ENCODE measurements at places on chromosomes 16 and 17.

DNA sequence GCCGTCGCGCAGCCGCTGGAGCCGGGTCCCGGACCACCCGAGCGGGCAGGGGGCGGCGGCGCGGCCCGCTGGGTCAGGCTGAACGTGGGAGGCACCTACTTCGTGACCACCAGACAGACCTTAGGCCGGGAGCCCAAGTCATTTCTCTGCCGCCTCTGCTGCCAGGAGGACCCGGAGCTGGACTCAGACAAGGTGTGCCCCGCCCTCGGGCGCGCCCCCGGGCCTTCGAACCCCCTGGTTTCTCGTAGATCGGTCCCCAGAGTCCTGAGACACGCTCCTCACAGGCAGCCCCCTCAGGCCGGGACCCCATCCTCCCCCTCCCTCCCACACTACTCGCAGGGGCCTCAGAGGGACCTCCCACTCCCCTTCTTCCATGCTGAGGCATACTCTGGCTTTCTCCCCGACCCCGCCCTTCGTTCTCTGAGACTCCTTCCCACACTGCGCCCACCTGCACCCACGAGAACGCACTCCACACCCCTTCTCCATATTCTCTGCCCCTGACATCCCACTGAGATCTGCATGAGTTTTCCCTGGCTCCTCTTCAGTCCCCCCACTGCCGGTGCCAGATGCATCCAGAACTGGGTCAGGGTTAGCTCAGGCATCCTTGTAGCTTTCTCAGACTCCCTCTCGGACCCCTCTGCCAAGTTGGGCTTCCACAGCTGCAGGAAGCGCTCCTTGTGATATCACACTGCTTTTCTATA lies 523 bp downstream of the KCTD2 start:
- peak; percentile 44 for DNase-seq

- DNase-seq: peak; percentile 49
Measured at GRCh38 chr16:88773812-88774291, 11.2 kb downstream of the PIEZO1 start.

- no peak for DNase-seq
Measured at GRCh38 chr17:49483599-49484509, 11.2 kb upstream of the NGFR start.

GRCh38 chr17:71656964-71657858 lies 463.6 kb upstream of the SOX9 start:
- DNase-seq: no peak

GRCh38 chr17:63423963-63424362 lies 22.1 kb downstream of the CYB561 start:
- DNase-seq: no peak

- no peak for DNase-seq
Measured at GRCh38 chr17:77492446-77493237, 351.9 kb downstream of the SEC14L1 start.

DNA sequence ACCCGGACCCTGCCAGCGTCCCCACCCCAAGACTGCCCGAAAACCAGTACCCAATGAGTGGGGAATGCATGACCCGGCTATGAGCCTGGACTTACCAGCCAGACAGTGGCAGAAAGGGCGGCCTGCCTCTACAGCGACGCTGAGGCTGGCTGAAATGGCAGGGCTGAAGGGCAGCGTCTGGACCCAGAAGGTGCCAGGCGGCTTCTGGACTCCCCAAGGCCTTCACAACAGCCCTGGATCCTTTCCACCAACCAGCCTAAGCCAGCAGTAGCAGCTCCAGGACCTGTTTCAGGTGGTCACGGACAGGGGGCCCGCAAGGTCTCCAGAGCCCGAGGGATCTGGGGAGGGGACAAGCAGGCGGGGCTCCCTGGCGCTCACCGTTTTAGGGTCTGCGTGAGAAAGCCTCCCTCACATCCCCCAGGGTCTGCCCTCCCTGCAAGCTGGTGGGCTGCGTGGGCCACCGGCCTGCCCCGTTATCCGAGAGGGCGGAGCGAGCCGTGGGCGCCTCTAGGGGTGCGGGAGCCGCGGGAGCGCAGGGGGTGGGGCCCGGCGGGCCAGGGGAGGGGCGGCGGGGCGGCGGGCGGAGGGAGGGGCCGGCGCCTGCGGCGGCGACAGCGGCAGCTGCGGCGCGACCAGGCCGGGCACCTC lies at the start of gene RIPOR1:
TSS of gene RIPOR1 (plus strand) at position 608 of the 648 bp plus-strand sequence. CDS start 9,618 bp downstream, outside the sequence.
- DNase-seq: peak; percentile 53

DNA sequence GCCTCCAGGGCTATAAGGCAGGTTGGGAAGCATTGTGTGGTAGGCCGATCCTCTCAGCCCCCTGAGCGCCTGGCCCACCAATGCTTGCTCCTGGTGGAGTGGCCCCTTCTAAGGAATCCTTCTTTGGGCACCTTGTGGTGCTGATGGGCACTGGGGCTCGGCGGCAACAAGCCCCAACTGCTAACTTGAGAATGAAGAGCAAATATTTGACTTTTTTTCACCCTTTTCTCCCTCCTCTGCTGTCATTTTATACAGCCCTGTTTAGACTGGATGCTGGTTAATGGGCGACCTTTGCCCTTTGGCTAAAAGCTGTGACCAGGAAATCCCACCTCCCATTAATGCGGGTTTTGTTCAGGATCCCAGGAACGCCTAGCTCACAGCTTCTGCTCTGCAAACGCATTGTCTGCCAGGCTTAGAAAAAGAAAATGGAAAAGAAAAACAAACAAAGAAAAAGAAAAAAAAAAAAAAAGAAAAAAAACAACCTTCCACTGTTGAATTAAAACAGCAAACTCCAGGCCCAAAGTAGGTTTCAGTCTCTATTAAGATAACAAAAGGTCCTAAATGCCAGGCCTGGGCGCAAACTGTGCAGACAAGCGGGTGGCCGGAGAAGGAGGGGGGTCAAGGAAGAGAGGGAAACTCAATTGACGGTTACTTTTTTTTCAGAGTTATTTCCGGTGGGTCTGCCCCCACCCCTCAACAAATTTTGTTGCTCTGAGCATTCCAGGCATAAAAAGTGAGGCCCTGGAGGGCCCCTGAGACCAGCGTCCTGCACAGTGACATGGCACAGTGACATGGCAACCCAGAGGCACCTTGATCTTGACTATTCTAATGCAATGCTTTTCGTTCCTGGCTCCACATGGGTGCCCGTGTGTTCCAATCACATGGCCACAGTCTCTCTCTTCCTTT lies 301.4 kb downstream of the MAF start:
- DNase-seq: no peak

- no peak for DNase-seq
Measured at GRCh38 chr16:82629441-82630027, 2.8 kb downstream of the CDH13 start.

DNA sequence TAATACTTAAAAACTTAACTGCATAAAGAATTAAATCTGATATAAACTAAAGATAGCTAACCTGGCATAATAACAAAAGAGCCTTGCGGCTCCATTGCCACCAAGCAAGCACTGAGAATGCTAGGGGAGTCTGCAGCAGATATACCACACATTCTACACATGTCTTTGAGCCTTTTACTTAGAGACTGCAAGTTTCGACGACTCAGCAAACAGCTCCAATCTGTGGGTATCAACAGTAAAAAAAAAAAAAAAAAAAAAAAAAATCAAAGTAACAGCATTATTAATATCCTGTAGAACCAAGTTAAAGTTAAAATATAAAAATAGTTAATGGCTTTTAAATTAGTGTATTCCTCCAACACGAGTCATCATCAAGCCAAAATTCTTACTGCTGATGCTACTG lies 27.8 kb upstream of the INTS2 start:
- no peak for DNase-seq

- DNase-seq: no peak
Measured at GRCh38 chr17:78897664-78898047, 5.3 kb downstream of the CEP295NL start.

DNA sequence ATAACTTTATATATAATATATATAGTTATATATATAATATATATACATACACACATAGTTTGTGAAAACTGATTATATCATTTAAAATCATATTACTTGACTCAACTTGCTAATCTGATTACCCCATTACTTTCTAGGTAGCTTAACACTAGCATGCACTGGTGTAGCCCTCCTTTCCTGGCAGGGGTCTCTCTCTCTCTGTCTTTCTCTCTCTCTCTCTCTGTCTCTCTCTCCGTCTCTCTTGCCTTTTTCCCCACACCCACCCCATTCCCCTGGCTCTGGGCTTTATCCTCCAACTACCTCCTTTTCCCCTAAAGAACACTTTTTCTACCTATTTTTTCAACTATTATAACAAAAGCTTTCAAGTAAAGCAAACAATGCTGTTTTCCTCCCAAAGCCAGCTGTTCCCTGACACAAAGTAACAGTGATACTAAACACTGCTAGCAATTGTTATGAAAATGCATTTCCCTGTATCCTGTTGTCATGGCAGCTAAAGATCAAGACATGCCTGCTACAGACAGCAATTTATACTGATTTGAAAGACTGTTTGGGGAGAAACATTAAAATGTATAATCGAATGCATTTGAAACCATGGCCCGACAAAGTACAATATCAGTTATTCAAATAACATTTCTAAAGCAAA lies 89.4 kb downstream of the CHD9NB start:
- DNase-seq: no peak

- no peak for DNase-seq
Measured at GRCh38 chr17:14214271-14214670, 22.4 kb downstream of the CDRT15 start.

DNA sequence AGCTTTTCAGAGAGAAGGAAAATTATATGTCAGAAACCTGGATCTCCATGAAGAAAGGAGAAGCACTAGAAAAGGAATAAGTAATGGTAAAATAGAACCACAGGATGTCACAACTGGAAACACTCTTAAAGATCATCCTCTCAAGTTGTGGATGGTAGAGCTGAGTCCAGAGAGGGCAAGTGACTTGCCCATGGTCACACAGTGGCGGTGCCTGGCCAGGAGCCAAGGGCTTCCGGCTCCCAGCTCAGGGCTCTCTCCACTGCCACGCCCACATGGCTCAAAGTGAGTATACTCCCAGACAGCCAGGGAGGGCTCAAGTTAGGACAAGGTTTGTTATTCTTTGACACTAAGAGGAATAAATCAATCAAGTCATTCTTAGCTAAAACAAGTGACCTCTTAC lies 159.8 kb downstream of the COPRS start:
- DNase-seq: peak; percentile 19

- DNase-seq: no peak
Measured at GRCh38 chr16:76941113-76941512, 249.9 kb upstream of the MON1B start.

All from RKO (cell line).